ENCODE measurements at places on chromosomes 16 and 17.

GRCh38 chr17:29251184-29251583 is 4.5 kb downstream of the CRYBA1 start:
- no peak for DNase-seq

DNA sequence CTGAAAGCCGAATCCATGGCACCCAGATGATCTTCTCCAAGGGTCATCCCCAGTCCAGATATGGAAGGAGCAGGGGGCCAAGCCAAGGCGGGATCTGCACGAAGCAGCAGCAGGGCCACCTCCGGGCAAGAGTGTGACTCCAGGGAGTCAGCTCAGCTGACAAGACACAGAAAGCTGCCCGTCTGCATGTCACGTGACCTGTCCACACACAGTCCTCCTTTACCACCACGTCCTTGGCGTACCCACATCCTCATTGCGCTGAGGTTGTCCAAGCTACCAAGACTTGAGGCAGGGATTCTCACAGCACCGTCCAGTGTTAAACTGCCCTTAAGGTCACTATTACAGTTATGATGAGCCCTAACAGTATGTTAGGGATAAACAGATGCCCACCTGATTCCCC is 11.3 kb upstream of the CYTH1 start:
- no peak for DNase-seq

DNA sequence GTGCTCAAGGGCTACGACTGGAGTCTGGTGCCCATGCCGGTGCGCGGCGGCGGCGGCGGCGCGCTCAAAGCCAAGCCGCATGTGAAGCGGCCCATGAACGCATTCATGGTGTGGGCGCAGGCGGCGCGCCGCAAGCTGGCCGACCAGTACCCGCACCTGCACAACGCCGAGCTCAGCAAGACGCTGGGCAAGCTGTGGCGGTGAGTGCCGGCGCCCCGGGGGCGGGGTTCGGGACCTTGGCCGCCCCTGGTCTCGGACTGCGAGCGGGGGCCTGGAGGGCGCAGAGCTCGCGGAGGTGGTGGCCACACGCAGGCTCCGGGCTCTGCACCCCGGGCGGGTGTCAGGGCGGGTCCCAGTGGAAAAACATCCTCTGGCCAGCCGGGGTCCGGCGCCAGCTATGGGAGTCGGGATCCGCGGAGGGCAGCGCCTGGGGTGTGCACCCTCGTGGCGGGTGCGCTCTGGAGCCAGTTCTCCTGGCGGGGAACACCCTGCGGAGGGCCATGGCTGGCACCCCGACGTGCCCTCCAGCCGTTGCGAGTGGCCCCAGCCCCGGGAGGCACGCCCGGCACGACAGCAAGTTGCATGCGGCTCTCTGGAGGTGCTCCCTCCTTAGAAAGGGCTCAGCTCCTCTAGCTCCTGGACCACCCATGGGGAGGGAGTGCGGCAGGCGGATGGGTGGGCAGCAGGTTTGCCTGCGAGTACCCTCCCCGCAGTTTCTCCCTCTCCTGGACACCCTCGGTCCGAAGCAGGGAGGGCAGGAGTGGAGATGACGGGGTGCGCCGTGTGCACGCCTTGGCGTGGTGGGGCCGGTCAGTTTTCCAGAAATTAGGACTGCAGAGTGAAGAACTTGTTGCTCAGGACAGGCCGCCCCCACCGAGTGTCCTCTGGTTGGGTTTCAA is 824 bp downstream of the SOX8 start:
- DNase-seq = no peak

DNA sequence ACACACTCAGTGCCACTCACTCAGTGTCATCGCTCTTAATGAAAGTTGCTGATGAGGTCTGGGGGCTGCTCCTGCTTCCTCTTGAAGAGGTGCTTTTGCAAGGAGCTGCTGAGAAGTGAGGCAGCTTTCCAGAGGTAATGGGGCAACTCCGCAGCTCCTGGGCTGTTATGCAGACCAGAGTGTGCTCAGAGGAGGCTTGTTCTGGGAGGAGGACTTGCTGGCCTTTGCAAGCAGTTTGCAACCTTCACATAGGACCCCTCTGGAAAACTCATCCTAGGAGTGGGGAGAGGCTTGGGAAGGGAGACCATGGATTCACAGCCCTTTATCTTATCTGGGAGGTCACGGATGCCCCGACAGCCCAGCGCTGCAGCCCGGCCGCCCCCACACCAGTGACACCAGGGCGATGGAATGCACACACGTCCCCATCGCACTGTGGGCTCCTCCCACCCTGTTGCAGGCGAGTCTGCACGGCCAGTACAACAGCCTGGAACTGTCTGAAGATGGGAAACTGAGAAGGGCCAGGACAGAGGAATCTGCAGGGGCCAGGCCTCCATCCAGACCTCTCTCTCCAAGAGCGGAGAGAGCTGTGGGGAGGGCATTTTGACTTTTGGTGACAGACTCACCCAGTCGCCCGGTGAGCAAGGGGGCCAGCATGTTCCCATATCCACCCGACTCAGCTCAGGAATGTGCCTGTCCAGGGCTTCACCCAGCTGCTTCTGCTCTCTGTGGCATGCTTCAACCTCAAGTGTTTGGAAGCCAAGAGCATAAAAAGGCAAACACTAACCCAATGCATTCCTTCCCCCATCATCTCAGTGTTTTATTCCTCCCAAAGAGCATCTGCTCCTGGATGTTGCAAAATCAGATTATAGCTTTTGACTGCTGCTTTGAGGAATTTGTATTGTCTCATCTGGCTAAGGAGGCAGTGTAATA is 78.6 kb upstream of the ZNF469 start:
- peak; percentile 78 for DNase-seq

DNA sequence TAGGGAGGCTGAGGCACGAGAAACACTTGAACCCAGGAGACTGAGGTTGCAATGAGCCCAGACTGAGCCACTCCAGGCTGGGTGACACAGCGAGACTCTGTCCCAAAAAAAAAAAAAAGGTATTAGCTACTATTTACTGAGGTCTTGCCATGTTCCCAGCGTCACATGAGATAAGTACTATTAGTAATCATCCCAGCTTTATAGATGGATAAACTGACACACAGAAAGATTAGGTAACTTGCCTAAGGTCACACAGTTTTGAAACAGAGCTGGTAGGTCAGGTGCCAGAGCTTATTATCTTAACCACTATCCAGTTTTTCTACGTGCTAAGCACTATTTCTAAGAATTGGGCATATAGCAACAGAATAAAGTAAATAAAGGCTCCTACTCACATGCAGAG is 51.6 kb downstream of the TEX14 start:
- no peak for DNase-seq

DNA sequence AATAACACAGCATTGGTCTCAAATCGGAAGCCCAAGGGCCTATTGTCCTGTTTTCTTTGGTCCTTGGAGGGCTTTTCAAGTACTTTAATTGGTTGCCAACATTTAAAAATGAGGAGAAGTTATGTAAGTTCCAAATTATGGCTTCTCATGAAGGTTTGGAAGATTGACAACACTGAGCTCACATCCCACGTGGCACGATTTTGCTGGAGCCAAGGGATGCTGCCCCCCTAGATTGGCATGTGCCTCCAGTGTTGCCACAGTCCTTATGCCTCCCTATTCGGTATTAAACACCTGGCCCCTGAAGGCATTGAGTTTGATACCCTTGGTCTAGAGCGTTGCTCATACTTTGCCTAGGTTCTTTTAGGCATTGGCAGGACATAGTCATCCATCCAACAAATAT is 108.0 kb downstream of the ZNF18 start:
- no peak for DNase-seq

DNA sequence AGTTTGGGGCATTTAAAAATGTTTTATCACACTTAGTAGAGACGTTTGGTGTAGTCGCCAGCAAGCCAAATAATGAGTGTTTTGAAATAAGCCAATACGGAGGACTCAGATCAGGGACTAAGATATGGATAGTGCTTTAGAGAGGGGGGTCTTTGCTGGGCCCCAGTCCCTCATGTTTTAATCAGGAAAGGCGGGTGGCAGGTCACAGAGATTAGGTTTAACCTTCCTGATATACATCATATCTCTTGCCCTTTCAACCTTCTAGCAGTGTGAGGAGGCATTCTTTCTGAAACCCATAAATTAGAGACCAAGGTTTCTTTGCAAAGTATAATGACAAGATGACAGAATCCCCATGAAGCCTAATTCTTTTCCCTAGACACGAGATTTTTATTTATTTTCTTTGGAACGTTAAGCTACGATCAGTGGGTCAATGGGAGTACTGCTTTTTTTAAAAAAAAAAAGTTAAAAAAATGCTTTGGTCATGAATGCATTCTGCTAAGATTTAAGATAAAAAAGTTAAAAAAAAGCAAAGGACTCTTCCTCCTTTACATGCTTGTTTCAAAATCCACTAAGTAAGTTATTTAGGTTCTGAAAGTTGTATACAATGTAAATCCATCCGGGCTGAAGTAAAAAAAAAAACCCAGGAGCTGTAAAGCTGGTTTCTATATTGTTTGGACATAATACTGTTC is 572.1 kb upstream of the SALL1 start:
- DNase-seq = no peak

DNA sequence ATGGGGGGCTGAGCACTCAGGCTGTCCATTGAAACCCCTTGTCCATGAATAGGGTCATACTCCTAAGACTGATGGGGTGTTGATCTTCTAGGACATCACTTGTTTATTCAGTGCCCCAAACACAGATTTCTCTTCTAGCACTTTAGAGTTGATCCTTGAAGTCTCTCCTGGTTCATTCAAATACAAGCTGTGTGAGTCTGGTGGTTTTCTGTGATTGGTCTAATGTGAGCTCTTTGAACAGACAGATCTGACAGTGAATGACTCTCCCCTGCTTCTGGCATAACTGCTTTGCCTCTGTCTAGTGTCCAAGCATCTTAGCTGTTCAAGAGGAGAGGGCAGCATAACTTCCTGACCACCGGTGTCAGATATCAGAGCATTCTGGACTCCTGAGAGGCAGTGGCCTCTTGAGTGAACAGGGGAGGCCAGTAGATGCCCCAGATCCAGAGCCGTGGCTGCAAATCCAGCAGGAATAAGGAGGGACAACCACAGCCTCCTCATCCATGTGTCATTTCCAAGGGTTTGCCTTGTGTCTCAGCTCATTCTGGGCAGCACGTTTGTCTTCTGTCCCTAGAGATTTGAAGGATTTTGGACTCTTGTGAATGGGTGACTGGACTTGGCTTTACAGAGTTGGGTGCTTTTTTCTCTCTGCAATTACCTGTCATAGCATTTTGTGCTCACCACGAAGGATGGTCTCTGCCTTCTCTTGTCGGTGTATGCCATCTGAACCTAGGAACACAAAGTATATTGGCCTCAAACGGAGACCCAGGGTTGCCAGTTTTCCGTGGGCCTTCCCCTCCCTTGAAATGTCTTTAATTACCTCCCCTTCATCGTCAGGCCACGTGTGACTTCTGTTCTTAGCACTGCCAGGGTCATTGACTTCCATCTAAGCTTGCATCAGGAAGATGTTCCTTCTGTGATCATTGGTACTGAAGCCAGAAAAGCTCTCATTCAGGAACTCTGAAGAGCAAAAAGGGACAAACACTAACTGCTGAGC is 13.9 kb upstream of the CLEC18C start:
- no peak for DNase-seq

GRCh38 chr17:15307710-15308111 is 33.7 kb downstream of the TEKT3 start:
- DNase-seq = no peak

GRCh38 chr16:4011225-4011939 is 104.9 kb downstream of the ADCY9 start:
- no peak for DNase-seq

- DNase-seq = no peak
Observed at GRCh38 chr17:78341559-78342448, 18.1 kb downstream of the SOCS3 start.

GRCh38 chr17:81984773-81985410 is 7.5 kb downstream of the ASPSCR1 start:
- DNase-seq = no peak

GRCh38 chr17:45171338-45172231 is 9.9 kb downstream of the HEXIM2 start:
- DNase-seq = no peak

GRCh38 chr17:31838636-31839225 is 20.3 kb downstream of the COPRS start:
- DNase-seq = no peak

DNA sequence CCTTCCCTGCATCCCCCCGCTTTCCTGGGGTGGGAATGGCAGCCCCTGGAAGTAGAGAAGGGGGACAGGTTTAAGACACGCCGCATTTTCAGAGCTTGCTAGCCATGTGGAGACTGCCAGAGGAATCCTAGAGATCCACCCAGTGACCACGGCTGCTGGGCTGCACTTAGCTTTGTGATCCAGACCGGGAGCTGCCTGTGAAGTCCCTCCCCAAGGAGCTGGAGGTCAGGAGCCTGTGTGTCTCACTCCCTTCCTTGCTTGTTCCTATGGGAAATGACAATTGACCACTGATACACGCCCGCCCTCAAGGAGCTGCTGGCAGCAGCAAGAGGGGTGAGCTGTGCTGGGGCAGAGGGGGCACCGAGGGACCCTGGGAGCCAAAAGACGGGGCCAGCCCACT is 73.7 kb downstream of the SREBF1 start:
- no peak for DNase-seq

DNA sequence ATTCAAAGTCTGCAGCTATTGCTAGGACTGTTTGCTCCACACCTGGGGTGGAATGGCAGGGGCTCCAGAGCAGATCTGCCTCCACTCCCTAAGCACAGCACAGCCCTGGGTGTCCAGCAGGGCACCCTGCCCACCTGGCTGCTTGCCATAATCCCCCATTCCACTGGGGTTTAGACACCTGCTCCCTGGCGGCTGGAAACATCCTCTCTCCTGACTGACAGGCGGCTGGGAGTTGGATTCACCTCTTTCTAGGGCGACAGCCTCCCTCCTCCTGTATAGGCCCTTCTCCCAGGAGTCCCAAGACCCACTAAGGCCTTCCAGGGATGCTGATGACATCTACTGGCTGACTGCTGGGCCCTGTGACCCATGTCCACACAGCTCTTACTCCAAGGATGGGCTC is 18.0 kb downstream of the HDAC5 start:
- DNase-seq = no peak

GRCh38 chr17:38559051-38559879 is 46.5 kb downstream of the SRCIN1 start:
- DNase-seq = peak; percentile 32

GRCh38 chr17:51103050-51103449 is 17.6 kb downstream of the SPAG9 start:
- no peak for DNase-seq

DNA sequence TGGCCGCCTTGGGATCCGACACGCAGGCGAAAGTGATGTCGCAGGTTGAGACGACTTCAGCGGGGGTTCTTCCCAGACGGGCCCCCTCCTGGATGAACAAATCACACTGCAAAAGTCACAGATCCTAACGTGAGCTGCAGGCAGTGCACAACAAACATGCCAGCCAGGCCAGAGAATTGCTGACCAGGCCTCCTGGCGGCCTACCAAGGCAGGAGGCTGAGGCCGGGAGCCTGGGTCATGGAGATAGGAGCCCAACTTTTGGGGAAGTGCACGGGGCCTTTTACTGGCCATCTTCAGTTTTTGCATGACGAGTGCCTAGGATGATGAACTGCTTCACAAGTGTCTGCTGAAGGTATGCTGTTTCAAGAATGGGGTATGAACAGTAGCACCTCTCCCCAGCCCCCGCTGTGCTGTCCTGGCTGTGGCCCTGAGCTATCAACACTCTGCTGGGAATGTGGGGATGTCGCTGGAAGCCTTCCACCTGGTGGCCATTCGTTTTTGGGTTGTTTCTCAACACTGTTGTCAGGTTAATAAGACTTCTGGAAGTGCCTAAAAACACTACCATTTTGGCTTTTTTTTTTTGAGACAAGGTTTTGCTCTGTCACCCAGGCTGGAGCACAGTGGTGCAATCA is 12.2 kb upstream of the ROGDI start:
- no peak for DNase-seq

GRCh38 chr17:45096141-45096540 is 35.0 kb downstream of the NMT1 start:
- no peak for DNase-seq

- DNase-seq = peak; percentile 76
Observed at GRCh38 chr16:17331071-17331607, 139.6 kb downstream of the XYLT1 start.

- DNase-seq = no peak
Observed at GRCh38 chr17:16465052-16465312, 27.0 kb downstream of the LRRC75A start.

Measured in fibroblast of the conjunctiva (primary cell).